ELR (cell line): ENCODE measurements at places on chromosomes 5 and 9.

DNA sequence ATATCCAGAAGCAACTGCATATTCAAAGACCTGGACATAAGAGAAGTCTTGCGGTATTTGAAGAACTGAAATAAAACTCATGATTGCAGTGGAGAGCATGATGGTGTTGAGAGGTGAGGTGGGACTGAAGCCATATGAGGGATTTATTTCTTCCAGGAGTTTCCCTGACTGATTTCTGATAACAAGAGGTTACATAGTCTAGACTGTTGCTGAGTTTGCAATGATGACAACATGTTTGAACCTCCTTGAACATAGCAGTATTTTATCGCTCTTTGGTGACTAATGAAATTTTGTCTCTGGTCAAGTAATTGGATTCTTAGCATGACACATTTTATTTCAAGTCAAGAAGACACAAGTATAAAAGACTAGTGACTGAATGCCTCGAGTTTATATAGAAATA lies 61.8 kb downstream of the ACTBL2 start:
- no peak for DNase-seq

GRCh38 chr9:4923141-4923540 lies 61.9 kb upstream of the JAK2 start:
- DNase-seq = no peak

GRCh38 chr5:74257060-74257527 lies 383.4 kb downstream of the ENC1 start:
- no peak for DNase-seq

GRCh38 chr5:37738057-37738691 lies 101.7 kb downstream of the GDNF start:
- DNase-seq = peak; percentile 100

DNA sequence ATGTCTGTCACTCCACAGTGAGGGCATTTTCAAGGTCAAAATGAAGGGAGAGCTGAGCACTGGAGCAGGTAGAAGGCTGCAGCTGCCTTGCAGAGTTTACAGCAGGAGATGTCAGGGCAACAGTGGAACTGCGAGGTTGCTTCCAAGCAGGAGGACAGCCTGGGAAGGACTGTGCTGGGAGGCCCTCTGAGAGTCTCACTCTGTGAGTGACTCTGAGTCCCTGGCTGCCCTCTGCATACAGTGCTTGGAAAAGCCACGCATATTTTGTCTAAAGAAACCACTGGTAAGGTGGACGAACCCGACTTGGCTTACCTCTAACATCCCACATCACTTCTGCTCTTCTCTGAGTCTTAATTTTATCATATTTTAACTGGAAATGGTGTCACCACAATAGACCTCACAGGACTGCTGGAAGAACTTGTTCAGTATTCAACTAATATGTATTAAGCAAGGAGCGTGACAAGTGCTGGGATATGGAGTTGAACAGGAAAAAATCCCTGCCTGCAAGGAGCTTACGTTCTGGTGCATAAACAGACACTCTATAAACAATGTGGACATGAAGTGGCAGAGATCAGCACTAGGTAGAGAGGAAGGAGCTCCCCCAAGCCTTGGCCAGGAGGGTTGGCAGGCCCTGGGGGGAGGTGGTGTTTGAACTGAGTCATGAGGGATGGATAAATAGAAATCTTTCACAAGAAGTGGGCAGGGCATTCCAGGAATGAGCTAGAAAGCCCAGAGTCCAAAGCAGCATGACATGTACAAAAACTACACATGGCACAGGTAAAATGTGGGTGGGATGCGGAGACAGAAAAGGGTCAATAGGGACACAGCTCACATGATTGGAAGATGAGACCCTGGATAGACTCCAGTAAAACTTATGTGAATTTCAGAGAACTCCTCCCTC lies 64.0 kb upstream of the FOXE1 start:
- peak; percentile 54 for DNase-seq
